CD4-positive, alpha-beta T cell treated with Interleukin-4 for 1 hour (primary cell): ENCODE measurements at places on chromosomes 12 and 14.
A peak's percentile ranks its signal among the peaks of the same experiment; 100 is the strongest.

DNA sequence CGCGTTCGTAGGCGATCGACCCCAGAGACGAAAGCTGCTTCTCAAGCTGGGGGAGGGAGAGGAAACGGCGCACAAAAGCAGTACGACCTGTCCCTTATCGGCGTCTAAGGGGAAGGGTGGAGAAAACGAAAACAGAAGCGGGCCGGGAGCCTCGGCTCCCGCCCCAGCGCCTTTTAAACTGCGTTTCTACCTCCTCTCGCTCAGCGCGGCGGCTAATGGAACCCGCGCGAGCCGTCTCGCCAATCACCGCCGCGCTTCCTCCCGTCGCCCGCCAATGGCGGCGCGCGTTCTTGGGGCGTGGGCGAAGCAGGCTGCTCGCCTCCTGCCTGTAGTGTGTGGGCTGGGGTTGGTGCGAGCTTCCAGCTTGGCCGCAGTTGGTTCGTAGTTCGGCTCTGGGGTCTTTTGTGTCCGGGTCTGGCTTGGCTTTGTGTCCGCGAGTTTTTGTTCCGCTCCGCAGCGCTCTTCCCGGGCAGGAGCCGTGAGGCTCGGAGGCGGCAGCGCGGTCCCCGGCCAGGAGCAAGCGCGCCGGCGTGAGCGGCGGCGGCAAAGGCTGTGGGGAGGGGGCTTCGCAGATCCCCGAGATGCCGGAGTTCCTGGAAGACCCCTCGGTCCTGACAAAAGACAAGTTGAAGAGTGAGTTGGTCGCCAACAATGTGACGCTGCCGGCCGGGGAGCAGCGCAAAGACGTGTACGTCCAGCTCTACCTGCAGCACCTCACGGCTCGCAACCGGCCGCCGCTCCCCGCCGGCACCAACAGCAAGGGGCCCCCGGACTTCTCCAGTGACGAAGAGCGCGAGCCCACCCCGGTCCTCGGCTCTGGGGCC is at the start of gene TMPO:
TMPO (plus strand) TSS at position 304 of the 824 bp plus-strand sequence; CDS start at position 582, 278 bp downstream.
- DNase-seq, result peak; percentile 97

DNA sequence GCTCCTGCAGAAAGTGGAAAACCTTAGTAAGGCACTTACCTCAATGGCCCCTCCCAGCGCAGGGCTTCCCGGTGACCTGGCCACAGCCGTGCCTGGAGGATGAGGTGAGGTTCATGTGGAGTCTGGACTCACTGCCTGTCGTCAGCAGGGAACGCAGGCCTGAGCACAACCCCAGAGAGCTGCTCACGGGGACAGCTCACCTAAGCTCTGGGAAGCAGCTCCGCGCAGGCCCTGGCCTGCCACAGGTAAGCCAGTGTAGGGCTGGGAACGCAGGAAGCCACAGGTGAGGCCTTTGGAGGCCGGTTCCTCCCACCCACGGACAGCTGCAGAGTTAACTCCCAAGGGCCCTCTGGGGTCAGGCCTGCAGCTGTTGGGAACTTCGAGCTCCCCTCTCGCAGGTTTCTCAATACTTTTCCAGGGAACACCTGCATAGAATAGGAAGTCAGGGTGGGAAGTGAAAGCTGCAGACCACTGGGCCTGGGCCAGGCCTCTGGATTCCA is 32.7 kb downstream of the ANAPC7 start:
- DNase-seq, result no peak

DNA sequence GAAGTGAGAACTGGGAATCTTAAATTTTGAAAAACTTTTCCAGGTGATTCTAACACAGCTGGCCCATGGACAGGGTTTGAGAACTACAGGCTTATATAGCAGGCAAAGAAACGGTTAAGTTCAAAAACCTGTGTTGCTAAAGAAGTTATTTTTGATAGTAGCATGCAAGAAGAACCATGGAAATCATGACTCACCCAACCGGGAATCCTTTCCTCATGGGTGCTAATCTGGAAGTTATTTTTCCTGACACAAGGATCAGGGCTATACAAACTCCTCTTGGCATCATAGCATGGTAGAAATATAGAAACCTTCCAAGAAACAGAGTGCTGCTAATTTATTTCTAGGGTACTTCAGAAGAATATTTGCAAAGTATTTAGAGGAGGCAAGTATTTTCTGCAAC is 588.7 kb downstream of the CCER1 start:
- DNase-seq, result no peak

DNA sequence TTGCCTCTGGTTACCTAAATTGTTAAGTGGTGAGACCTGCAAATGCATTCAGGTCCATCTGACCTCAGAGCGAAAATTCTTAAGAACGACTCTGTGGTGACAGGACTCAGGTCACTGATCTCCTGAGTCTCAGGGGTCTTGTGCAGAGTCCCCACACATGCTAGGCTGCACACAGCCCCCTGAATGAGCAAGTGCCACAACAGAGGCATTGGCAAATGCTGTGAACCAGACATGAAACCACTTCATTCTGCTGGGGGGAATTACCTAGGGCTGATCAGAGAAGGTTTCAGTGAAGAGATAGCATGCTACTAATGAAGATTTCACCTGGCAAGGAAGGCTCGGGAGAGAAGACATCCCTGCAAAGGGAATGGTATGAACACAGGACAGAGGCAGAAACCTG is 281.6 kb downstream of the ITPR2 start:
- no peak for DNase-seq

DNA sequence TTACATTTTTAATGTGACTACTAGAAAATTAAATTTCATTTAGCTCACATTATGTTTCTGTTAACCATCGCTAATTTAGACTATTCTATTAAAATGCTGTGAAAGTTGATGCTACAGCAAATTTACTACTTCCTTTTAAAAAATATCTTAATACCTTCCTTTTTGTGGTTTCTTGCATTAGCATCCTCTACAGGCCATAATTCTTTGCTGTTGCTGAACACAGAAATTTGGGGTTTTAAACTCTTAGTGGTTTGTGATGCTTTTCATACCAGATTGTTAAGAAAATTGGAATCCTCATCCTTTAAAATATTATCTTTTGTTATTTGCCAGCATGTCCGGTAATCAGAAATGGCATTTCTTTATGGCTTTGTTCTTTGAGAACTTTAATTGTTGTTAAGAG is 18.1 kb downstream of the WNK1 start:
- no peak for DNase-seq

- no peak for DNase-seq
Measured at GRCh38 chr14:96146131-96146771, 58.4 kb upstream of the BDKRB2 start.

DNA sequence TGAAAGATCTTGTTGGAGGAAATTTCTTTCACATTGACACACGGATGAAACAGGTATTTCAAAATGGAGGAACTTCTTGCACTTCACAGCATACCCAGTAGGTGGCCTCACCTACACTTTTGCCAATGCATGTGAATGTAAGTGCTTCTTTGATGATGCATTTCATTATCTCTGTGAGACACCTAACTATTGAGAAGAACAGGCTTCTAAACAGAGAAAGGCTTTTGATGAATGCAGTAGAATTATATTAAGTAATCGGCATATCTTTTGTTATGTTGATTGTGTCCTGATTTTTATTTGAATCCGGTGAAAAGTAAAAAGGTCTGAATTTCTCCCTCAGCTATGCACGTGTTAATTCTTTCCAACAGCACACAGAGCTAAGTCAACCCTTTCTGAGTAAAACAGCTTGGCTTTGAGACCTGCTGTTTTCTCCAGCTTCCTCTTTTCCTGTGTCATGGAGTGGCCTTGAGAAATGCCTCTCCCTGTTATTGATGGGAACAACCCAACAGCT is 399.0 kb downstream of the NAV3 start:
- DNase-seq, result peak; percentile 3

- no peak for DNase-seq
Measured at GRCh38 chr14:47772652-47773051, 97.2 kb upstream of the MDGA2 start.

DNA sequence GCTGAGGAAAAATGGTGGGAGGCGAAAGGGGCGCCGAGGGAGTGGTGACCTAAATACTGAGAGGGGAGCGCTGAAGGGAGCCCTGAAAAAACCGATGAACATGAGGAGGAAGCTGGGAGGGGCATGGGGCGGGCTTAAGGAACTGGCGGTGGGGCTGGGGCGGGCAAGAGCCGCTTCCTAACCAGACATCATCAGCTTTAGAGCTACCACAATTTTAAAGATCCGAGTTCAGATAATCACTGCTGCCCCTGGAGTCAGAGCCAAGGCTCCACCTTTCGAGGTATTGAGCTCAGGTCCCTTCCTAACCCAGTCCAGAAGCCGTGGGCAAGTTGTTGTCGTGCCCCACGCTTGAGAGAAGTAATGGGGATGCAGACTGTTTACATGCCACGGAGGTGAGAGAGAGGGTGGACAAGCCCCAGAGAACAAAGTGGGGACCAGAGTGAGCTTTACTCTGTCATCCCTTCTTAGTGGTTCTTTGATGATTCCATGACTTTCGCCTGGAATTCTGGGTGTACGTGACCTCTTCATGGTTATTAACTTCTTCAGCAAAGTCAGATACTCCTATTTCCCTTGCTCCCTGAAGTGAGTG is 393 bp downstream of the ORMDL2 start:
- DNase-seq, result no peak

GRCh38 chr12:22110176-22110575 is 64.2 kb downstream of the CMAS start:
- DNase-seq, result no peak

DNA sequence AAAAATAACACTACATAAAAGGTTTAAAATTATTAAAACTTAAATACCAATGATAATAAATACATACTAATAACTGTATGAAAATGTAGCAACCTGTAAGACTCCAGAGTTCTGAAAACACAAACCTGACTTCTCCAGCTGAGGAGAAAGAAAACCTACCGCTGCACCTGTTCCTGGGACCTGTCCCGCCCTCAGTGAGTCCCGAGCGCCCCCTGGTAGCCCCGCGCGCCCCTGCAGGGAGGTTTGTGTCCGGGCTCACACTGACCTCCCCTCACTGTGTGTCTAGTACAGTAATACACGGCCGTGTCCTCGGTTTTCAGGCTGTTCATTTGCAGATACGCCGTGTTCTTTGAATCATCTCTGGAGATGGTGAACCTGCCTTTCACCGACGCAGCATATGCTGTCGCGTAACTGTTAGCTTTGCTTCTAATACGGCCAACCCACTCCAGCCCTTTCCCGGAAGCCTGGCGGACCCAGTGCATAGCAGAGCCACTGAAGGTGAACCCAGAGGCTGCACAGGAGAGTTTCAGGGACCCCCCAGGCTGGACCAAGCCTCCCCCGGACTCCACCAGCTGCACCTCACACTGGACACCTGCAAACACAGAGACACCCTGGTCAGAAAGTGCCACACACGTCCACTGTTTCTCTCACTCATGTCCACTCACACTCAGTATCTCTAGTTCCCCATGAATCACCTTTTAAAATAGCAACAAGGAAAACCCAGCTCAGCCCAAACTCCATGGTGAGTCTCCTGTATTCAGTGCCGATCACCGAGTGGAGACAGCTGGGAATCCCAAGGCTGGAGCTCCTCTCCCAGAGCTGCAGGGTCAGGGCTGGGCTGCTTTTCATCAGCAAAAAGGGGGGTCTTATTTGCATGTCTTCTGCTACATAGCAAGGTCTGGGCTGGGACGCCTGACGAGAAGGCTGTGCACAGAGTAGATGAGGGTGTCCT is 1276.3 kb downstream of the TMEM121 start:
- DNase-seq, result no peak

DNA sequence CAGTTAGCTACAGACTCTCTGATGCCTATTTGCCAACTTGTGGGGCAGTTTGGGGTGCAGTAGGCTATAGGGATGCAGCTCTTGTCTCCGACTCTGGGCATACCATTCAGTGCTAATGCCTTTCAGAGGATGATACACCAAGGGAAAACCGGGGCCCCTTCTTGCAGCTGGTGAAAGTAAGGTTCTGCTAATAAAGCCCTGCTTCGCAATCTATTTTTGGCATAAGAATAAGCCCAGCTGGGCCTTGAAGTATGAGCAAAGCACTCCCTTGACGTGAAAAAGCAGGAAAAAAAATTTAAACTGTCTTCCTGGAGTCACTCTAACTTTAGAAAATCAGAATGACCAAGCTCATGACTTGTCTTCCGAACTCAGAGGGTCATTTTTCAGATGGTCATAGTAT is 124.1 kb upstream of the RBM19 start:
- no peak for DNase-seq

DNA sequence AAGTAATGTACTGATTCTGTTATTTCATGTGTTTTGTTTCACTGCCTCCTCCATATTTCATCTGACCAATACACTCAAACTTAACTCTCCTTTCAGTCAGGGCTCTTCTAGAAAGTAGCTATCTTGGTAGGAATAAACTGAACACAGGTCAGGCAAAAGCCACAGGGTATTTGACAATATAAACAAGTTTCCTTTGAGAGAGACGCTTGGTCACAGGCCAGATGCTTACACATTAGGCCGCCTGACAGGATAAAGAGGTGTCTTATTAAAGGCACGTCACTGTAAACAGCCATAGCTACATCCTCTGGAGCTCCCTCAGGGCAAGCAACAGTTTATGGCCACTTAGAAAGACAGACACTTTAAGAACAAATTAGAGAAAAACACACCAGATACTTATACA is 607.5 kb downstream of the SLC6A15 start:
- DNase-seq, result no peak

GRCh38 chr12:6791931-6792520 is 2.7 kb downstream of the CD4 start:
- DNase-seq, result no peak

- no peak for DNase-seq
Measured at GRCh38 chr14:85332401-85332800, 197.5 kb upstream of the FLRT2 start.

DNA sequence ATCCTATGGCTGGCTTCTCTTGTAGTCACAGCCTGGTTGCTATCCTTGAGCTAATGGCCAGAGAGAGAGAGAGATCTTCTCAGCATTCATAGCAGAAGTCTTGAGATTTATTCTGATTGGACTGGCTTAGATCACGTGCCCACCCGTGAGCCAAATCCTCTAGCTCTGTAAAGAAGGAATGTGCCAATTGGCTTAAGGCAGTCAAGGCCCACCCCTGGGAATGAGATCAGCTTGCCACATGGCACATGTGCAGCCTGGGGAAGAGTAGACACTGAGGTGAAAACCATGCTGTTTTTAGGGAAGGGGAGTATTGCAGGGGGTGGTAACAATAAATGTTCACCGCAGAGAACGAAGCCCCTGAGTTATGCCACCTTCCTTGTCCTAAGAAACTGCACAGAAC is 36.3 kb downstream of the PLEKHG7 start:
- DNase-seq, result no peak

GRCh38 chr12:39103552-39104165 is 198.3 kb upstream of the CPNE8 start:
- peak; percentile 50 for DNase-seq

DNA sequence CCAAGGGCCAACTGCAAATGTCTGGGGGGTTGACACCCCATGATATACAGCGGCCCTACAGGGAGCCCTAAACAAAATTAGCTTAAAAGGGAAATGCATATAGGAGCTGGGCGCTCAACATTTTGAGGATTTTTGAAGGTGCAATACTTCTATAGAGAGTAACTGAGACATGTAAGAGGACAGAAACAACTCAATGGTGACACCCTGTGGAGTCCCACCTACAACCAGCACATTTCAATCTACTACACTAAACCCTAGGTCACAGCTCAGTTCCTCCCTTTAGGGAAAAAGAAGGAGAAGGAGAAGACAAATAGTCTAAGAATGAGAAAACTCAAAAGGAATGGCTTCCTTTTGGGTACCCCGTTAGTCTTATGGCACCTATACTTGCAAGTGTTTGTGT is 1010.5 kb upstream of the NOVA1 start:
- no peak for DNase-seq
